Right lobe of liver (tissue), 6 donors: ENCODE measurements at places on chromosomes 2 and 18. TPM values are rescaled to one million over a fixed set of nuclear protein-coding genes. Genes with fewer than 3 reads are reported as not detected.

GRCh38 chr2:71736091-71736861, 282.9 kb downstream of the DYSF start:
- DNase-seq = no peak

The SGPP2 gene
- total RNA-seq = 0.14 TPM

DNA sequence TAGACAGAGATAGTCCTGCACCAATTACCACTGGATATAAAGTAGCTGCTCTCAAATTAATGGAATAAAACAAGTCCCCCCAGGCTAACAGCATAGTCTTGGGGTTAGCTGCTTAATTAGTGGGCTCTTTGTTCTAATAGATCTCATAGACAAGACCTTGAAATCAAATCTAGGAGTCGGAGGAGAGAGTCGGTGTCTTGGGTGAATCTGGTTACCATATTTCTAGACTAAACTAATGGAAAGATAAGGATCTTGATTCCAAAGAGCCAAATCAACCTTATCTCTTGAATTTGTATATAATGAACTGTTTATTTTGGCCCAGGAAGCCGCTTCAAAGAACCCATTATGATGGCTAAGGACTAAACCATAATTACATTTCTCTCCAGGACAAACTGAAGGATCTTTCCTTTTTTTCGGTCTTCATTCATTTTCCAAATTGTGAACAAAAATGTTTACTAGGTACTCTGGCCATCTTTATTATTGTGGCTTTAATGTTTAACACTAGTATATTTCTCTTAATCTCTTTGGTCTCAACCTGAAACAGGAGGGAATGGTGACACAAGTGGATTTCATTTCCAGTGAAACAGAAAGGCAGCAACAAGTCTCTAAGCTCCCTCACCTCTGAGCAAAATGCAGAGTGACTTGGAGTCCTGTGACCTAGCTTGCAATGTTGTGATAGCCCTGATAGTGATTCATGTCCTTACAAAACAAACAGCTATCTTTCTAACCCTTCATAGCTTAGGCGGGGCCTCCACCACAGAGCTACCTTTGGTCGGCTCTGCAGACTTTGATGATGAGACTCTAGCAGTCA, 137.9 kb upstream of the PARD3B start:
- peak; percentile 35 for DNase-seq

The GPR35 gene
- 0.53 TPM for total RNA-seq

The GKN1 gene
- total RNA-seq = not detected

DNA sequence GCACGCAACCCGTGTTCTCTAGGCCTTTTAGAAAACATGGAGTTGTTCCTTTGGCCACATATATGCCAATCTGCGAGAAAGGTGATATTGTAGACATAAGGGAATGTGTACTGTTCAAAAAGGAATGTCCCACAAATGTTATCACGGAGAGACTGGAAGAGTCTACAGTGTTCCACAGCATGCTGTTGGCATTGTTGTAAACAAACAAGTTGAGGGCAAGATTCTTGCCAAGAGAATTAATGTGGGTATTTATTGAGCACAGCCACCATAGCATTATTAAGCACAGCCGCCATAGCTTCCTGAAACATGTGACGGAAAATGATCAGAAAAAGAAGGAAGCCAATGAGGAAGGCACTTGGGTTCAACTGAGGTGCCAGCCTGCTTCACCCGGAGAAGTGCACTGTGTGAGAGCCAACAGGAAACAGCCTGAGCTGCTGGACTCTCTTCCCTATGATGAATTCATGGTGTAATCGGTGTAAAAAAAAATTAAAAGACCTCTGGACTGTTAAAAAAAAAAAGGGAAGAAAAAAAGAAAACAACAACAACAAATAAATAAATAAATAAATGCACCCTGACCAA, 29.0 kb upstream of the REL start:
- DNase-seq = no peak

DNA sequence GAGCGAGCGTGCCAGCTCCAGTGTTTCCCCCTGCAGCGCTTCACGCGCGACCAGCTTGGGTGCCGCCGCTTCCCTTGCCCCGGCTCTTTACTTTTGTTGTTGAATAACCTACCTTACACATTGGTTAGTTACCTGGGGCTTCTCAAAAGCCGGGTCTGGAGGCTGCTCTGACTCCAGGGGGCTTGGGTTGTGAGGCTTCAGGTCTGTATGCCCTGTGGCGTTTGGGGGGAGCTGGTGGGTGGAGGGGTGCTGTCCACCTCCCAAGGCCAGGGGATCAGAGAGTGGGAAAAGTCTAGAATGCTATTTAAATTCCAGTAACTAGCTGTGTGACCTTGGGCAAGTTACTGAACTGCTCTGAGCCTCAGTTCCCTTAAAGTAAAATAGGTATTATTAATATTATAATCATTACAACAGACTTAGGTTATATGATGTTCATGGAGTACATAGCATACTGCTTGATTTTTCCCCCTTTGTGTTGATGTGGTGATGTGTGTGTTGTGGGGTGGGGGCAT, 770 bp downstream of the LYPD6B start:
- no peak for DNase-seq

- DNase-seq = peak; percentile 55
Observed at GRCh38 chr2:235055891-235056516, 104.2 kb downstream of the SH3BP4 start.

DNA sequence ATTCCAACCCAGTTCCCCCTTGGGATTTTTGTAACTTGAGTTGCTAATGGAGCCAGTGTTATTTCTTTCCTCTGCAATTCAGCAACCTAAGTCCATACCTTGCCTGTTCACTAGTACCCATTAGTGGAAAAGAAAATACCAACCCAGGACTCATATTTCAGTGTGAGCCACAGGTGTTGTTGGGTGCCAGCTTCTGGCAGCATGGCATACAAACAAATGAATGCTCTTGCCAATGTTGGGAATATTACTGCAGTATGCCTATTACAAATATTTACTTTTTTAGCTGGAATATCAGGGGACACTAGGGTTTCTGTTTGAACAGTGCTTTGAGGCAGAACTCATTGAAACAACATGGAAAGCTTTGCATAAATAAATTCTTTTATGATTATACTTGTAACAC, 130.2 kb downstream of the NCKAP5 start:
- DNase-seq = no peak

The FANCL gene
- 6.8 TPM for total RNA-seq

DNA sequence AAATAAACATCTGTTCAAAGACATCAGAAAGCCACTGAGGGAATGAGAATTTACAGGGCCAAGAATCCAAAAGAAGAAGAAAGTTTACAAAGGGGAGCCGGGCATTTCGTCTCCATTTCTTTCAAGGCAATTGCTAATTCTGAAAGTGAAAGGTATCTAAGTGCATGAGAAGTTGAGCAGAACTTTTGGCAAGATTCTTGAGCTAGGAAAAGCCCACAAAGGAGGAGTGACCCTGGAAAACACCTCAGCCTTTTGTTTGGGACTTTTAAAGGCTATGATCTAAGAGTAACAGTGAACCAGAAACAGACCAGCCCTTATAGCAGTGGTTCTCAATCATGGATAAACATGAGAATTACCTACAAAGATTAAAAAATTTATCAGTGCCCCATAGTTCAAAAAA, 87.4 kb downstream of the MDH1 start:
- no peak for DNase-seq

DNA sequence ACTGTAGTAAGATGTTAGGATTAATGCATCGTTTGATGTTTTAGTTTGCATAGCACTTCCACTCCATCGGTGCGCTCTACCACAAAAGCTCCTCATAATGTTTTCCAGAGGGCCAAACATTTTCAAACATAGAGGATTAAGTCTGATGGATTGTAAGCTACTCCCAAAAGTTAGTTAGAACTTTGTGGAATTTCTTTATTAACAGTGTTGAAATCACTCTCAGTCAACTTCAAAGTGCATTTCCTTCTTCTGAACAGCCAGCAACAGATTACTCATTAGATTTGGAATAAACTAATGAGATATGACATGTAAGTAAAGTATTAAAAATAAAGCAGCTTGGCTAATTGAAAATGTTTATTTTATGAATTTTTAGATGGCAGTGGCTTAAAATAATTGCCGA, 30.1 kb upstream of the CTAGE1 start:
- no peak for DNase-seq

The RBM44 gene
- total RNA-seq = 0.92 TPM

The SERPINB4 gene
- total RNA-seq = not detected

The XDH gene
- 47.4 TPM for total RNA-seq

DNA sequence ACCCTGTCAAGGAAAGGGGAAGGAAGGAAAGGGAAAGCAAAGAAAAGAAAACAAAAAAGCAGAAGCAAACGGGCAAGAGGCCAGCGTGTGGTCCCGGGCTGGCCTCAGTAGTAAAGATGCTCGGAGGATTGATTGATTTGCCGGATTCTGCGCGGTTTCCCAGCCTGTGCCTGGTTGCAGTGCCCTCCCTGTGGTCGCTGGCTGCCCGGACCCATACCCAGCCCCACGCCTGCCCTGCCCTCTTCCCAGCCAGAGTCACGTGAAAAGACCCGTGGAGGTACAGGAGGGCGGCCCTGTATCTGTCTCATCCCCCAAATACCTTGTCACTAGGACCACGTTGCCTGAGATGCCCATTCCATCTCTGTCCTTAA, 55.1 kb upstream of the IMP4 start:
- DNase-seq = no peak

DNA sequence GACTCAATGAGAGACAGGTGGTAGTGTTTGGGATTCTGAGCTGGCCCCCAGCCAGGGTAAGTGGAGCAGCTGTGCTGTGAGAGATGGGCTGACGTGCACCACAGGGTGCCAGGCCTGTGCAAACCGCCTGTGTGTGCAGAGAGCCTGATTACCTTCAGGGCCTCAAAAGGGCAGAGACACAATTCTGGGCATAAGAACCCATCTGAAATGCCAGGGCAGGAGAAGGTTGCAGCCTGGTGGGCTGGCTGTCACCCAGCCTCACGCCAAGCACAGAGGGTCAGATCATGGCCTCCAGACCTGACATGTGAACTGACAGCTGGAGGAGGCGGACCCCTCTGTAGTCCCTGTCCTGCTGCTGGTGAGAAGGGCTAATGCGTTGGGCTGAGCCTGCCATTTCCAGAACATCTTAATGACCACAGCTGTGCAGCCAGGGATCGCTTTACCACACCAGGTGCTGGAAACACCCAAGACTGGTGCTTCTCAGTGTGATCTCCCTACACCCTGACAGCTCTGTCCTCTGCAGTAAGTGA, 100.9 kb downstream of the ARL4C start:
- DNase-seq = no peak

DNA sequence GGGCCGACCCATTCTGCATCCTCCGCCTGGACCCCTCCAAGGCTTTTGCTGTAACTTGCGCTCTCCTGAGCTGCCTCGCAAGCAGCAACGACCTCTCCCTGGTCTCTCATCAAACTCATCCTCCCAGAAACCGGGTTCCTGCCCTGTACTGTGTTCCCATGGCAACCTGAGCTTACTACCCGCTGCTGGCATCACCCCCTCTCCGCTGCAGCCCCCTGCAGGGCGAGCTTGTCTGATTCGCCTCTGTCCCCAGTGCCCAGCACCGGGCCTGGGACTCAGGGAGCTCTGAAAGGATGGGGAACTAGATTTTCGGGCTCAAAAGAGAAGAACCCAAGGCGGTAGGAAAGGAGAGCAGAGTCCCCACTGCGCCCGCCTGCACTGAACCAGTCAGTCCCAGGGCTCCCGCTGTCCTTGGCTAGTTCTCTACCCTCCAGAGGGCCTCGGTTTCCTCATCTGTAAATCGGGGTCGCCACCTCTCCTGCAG, 463 bp downstream of the HS1BP3 start:
- no peak for DNase-seq

The MBP gene
- 28.3 TPM for total RNA-seq

The CNDP2 gene
- 314 TPM for total RNA-seq

- no peak for DNase-seq
Observed at GRCh38 chr2:226282151-226282550, 517.5 kb downstream of the IRS1 start.

GRCh38 chr2:109086743-109087020, 42.3 kb upstream of the SH3RF3 start:
- no peak for DNase-seq

DNA sequence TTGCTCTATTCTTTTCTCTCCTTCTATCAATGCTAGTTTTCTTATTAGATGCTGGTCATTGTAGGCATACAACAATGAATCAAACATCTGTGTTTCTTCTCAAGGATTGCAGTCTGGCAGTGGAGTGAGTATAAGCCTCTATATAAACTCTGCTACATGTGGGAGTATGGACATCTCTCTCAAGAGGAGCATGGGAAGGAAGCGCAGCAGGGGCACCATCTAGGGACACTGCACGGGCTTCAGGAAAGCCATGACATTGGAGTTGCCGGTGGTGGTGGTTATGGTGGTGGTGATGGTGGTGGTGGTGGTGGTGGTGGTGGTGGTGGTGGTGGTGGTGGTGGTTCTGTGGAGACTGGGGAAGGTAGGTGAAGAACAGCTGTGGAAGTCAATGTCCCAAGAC, 462.6 kb downstream of the RNF144A start:
- no peak for DNase-seq

DNA sequence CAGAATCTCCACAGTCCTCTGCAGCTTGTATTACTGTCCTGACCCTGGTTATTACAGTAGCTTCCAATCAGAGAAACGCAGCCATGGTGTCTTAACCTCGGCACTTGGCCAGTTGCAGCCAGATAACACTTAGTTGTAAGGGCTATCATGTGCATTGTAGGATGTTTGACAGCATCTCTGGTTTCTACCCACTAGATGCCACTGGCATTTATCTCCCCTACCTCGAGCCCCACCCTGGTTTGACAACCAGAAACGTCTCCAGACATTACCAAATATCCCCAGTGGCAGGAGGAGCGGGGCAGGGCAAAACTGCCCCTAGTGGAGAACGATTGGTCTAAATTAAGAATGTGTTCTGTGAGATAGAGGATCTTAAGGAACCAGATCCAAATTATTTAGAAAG, 13.1 kb downstream of the DSG2 start:
- no peak for DNase-seq

The DNAJC5G gene
- total RNA-seq = not detected

DNA sequence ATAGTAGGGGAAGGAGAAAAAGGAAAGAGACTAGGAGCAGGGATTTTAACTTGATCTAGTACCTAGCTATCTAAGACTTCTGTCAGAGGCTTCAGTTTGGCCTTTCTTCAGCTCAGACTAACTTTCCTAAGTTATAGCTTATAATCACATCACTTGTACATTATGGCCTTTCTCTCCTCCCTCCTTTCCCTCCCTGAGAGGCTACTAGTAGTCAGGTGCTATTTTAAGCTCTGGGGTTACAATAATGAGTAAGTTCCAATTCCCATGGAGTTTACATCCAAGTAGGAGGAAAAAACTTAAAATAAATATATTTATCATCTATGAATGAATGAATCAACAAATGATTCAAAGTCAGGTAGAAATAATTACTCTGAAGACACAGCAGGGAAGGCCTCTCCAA, 90.8 kb upstream of the CDKL4 start:
- DNase-seq = no peak

GRCh38 chr2:176356251-176356650, 87.0 kb downstream of the MTX2 start:
- no peak for DNase-seq

The CD28 gene
- 0.24 TPM for total RNA-seq
